Activated T-cell treated with anti-CD3 and anti-CD28 coated beads for 24 hours (primary cell): ENCODE measurements at places on chromosomes 5 and 9.

DNA sequence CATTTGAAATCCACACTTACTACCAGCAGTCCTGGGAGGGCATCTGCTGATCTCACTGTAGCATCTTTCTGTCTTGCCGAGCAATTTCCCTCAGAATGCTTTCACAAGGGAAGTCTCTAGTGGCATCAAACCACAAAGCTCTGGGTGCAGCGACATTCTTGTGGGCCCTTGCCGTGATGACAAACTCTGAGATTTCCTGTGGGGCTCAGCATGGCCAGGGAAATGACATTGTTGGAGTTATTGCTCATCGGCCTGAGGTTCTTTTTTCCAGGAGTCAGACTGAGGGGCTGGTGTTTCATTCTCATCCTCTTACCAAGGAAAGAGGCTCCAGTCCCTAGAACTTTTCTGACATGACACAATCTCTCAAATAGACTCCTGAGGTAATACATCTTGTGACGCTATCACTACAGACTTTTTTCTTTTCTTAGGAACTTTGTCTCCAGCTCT, 51.4 kb downstream of the PFDN1 start:
- DNase-seq, result peak; percentile 56

DNA sequence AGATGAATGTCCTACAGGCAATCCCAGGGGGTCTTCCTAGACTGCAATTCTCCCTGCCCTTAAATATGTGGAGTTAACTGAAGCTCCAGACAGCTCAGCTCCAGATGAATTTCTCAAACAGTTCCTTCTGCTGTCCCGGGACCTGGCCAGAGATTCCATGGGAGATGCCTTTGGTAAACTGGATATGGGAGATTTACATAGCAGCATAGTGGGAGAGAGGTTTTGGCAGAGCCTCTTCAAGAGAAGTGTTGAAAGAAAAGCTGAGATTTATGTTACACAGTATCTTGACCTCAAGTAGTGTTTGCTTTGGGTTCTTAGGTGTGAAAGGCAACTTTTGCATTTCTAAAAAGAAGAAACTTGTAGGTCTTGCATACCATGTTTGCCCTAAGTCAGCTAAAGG, 364.9 kb downstream of the ARRDC3 start:
- no peak for DNase-seq

GRCh38 chr5:1542781-1543180, 19.0 kb upstream of the LPCAT1 start:
- no peak for DNase-seq

GRCh38 chr9:38114905-38115304, 45.9 kb upstream of the SHB start:
- DNase-seq, result no peak

DNA sequence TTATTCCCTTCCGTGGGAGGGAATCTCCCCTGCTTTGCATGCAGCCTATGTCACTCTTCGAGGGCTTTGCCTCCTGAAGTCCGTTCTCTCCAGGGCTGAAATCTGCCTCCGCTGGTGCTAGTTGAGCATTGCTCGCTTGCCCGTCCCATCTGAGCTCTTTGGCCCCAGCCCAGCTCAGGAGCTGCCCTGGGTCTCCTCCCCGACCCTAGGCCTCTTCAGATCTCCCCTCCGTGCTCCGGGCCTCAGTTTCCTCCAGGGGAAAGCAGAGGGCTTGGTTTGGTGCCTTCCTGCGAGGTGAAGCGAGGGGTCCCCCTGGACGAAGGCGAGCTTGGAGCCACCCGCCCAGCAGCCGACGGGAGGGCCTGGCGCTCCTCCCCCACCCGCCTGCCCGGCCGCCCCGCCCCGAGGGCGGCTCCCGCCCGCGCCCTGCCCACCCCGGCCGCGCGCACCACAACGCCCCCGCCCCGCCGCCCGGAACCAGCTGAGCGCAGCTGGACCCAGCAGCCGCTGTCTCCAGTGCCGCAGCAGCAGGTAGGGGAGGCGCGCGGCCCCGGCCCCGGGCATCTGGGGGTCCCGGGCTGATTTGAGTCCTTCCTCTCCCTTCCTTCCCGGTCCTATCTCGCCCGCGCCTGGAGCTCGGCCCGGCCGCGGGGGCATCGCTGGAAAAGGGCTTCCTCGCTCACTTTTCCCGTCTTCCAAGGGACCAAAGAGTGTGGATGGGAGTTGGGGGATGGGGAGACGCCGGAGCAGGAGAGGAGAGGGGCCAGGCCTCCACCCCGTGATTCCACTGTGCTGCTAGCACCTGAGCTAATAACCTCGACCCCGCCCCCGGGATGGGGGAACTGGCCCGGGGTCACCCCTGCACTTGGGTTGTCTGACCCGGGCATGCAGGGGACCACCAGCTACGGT, at the start of gene GSN:
Gene GSN (plus strand): TSS at position 474 of the 909 bp plus-strand sequence. CDS start 33,810 bp downstream, outside the sequence.
- DNase-seq, result peak; percentile 31

GRCh38 chr5:156922207-156922792, 40.7 kb downstream of the TIMD4 start:
- DNase-seq, result no peak

DNA sequence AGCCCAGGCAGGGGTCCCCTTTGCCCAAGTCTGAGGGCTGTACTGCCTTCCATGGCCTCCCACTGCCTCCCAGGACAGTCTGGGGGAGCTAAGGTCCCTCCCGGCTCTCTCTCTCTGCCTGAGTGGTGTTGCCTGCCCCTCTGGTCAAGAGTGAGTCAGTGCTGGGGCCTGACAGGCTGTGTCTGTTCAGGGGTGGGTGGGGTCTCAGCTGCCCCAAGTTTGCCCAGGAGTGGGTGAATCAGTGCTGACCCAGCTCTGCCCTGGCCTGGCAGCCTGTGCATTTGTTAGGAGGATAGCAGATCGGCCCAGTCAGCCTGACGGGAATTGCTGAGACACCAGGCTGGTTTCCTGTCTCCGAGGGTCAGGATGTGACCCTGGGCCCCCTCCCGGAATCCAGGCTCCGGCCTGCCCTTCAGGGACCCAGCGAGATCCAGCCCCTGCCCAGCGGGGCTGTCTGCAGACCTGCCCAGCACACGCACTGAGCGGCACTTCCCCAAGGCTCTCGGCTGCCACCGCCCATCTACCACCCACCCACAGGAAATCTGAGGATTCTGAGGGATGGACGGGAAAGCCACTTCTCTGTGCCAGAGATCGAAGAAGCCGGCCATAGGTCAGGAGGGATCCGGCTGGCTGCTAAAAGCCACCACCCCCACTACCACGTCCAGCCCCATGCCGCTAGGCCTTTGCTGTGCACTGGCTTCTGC, 15.9 kb downstream of the ENG start:
- DNase-seq, result no peak

- no peak for DNase-seq
Observed at GRCh38 chr5:180193749-180194375, 15.1 kb downstream of the RASGEF1C start.

GRCh38 chr5:149956685-149957084, 3.9 kb upstream of the SLC26A2 start:
- no peak for DNase-seq

- no peak for DNase-seq
Observed at GRCh38 chr5:143454936-143455516, 51.5 kb upstream of the NR3C1 start.

DNA sequence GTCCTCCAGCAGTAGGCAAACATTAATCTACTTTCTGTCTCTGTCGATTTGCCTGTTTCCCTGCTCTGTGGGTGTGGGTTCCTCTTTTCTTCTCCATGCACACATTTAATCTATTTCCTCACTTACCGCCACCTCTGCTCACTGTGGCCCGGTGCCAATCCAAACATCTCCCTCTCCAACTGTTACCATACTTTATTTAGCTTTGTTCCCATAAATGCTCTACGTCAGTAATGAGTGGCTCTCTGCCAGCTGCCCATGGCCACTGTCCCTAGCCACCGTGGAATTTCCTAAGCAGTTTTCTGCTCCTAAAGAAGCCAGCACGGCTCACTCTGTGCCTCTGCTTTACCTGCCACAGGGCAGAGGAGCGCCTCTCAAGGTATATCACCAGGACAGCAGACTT, 19.5 kb upstream of the GOLPH3 start:
- no peak for DNase-seq

DNA sequence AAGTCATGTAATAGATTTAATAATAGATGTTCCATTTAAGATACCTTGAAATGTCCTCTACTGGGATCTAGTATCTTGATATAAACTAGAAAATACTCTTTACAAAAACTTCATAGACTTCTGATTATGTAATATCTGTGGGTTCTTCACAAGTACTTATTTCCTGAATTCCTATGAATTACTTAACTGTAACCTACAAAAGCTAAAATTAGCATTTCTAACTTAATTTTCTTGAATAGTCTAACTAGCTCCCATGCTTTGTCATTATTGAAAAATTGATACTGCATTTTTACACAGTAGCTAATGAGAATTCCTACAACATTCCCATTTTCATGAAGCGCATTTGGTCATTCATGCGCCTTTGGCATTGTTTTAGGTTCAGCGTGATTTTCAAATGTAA, 1828.2 kb downstream of the MAT2B start:
- no peak for DNase-seq

- DNase-seq, result no peak
Observed at GRCh38 chr9:77899679-77900354, 131.8 kb downstream of the GNAQ start.

DNA sequence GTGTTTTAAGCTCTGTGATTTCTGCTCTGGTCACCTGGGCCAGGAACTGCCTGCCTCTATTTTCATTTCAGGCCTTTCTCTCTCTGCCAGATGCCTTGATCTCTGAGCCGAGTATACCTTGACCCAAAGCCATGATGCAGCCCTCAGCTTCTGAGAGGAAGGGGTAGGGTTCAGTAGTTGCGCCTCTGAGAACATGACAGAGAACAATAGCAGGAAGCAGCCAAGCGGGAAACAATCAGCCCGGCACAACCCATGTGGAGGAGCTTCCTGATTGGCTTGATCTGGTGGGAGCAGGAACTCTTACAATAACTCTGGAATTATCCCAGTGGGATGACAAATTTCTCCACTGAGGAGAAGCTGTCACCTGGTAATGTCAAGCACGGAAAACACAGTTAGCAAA, 127.4 kb downstream of the PALM2AKAP2 start:
- DNase-seq, result no peak

GRCh38 chr5:168661593-168662485, 82.7 kb upstream of the PANK3 start:
- no peak for DNase-seq

GRCh38 chr5:129460936-129461710, 1.0 kb downstream of the ADAMTS19 start:
- DNase-seq, result no peak

- no peak for DNase-seq
Observed at GRCh38 chr5:82984786-82985735, 92.1 kb downstream of the TMEM167A start.

DNA sequence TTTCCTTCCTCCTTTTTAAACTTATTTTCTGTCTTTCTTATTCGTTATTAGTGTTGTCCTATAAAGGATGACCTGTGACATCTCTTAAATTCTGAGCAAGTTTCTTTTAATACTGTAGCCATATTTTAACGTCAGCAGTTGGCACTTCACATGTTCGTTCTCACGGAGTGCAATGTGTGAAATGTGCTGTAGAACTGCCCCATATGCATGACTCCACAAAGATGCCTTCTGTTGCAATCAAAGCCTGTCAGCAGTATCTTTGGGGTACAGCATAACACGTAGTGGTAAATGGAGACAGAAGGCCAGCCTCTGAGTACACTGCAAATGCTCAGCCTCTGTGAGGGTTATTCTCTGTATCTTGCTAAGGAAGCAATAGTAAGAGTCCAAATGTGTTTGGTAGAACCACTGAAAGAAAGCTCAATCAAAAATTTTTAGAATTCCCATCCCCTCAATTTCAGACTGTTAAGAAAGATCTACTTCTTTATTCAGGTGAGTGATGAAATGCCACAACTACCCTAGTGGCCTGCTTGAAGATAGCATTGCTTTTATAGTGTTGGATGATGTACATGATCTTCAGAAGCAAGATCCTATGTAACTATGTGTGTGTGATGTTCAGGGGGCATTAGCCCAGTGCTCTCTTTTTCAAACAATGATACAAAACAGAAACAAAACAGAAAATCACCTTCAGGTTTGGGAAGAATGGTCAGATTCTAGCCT, 277.7 kb downstream of the TMEM167A start:
- DNase-seq, result no peak
